Fibroblast of skin of scalp (primary cell): ENCODE measurements at places on chromosomes 4 and X.

DNA sequence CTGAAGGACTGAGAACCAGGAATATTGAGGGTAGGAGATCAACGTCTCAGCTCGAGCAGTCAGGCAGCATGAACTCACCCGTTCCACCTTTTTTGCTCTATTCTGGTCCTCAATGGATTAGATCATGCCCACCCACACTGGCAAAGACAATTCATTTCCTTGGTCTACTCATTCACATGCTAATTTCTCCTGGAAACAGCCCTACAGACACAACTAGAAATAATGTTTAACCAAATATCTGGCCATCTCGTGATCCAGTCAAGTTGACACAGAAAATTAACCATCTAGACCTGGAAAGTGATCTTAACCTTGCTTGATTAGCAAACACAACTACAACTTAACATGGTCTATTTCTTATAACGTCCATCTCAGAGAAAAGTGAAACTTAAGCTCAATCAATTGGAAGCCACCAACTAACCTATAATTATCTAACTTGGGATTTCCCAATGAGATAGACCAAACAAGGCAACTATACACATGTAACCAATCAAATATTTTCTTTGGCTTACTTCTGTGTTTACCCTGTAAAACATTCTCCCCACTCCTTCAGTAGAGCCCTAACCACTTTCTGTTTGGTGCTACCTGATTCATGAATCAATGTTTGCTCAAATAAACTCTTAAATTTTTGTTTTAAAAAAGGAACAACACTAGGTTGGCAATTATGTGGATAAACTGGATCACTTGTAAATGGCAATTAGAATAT lies 69.7 kb upstream of the MAMLD1 start:
- no peak for DNase-seq

- DNase-seq, result peak; percentile 78
These were observed 43.5 kb downstream of the CLOCK start for GRCh38 chr4:55503169-55503568.

DNA sequence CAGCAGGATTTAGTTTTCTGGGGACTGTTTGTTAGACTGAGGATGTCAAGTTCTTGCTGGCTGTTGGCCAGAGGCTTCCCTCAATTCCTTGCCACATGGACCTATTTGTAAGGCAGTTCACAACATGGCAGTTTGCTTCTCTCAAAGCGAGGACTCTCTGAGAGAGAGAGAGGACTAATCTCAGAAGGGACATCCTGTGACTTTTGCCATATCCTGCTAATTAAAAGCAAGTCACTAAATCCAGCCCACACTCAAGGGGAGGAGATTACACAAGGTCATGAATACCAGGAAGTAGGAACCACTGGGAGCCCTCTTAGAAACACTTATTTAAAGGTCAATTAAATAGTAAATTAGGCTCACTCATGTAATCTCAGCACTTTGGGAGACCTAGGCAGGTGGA lies 38.2 kb downstream of the PPP1R2C start:
- DNase-seq, result no peak

GRCh38 chr4:138796761-138797160 lies 218.8 kb upstream of the NOCT start:
- no peak for DNase-seq

DNA sequence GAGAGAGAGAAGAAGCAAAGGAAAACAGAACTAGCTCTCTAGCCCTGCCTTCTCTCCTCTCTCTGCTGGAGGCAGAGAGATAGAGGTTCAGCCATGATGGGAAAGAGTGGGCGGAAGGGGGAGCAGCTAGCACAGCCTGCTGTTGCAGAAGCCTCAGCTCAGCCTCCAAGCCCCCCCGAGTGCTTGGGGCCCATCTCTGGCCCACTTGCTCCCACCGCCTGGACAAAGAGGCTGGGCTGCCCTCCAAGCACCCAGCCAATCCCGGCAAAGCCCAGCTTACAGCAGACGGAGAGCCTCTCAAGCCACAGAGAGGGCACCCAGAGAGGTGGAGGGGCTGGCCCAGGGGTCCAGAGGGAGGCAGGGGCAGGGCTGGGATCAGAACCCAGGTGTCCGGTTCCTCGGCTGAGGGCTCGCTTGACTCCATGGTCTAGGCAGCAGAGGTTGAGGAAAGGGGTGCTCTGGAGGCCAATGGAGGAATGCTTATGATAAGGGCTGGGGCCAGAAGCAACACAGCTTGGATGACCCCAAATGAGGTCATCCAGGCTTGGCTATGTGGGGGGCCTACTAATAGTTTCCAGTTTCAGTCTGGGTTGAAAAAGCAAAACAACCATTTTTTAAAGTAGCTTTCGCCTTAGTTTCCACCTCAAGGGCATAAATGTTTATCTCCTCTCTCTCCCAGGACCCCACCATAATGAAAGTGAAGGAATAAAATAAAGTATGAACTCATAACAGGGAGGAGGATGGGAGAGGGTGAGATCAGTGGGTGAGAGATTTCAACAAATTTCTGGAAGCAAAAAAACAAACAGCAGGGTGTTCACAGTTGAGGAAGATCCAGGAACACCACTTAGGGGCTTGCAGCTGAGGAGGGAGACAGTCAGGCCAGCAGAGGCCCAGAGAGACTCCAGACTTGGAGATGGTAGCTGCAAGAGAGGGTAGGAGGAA lies 24.9 kb upstream of the IQSEC2 start:
- DNase-seq, result no peak

DNA sequence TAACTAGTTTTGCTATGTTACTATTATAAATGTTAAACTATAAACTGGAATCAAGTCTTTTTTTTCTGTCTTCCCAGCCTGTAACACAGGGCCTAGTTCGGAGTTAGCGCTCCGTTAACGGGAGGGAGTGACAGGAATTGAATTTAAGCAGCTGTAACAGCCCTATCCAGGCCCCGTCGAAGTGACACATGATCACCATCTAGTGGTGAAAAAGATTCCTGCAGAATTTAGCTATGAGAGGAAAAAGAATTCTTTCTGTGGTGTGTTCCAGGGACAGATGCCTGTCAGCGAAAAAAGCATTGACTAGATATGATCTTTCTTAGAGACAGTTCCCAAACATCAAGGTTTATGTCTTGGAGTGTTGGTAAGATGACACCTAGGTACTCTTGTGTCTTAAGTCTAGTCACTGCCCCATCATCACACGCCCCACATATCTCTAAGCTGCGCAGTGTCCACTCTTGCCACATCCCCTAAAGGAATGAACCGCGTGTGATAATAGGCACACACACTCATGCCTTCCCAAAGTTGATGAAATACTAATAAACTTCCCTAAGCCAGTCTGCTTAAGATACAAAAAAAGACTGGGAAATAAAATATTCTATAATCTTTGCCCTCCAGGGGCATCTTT lies 2.1 kb downstream of the GAB3 start:
- peak; percentile 56 for DNase-seq

GRCh38 chrX:105463473-105463872 lies 243.0 kb upstream of the TEX13A start:
- DNase-seq, result peak; percentile 34

GRCh38 chrX:2628751-2629315 lies 62.3 kb upstream of the CD99 start:
- DNase-seq, result no peak

- peak; percentile 85 for DNase-seq
These were observed 56.1 kb downstream of the PLS3 start for GRCh38 chrX:115616943-115617563.

- DNase-seq, result no peak
These were observed 3.5 kb downstream of the MXD4 start for GRCh38 chr4:2258091-2259035.

DNA sequence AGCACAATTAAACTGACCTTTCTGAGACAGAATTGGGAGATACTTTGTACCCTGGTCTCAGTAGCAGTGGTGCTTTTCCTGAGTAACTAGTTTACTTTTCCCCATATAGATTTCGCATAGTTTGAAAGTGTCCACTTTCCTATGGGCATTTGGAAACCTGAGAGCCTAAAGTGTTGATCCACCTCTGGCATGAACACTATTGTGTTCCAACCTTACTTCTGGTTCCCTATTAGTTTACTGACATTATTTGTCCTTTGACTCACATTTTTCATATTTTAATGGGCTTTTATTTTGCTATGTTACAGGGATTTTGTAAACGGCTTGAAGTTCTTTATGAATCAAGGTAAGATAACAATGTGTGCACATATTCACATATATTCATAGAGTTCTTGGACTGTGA lies 103.7 kb downstream of the CBLL2 start:
- DNase-seq, result no peak

- no peak for DNase-seq
These were observed 97.5 kb downstream of the QRFPR start for GRCh38 chr4:121283319-121283718.

DNA sequence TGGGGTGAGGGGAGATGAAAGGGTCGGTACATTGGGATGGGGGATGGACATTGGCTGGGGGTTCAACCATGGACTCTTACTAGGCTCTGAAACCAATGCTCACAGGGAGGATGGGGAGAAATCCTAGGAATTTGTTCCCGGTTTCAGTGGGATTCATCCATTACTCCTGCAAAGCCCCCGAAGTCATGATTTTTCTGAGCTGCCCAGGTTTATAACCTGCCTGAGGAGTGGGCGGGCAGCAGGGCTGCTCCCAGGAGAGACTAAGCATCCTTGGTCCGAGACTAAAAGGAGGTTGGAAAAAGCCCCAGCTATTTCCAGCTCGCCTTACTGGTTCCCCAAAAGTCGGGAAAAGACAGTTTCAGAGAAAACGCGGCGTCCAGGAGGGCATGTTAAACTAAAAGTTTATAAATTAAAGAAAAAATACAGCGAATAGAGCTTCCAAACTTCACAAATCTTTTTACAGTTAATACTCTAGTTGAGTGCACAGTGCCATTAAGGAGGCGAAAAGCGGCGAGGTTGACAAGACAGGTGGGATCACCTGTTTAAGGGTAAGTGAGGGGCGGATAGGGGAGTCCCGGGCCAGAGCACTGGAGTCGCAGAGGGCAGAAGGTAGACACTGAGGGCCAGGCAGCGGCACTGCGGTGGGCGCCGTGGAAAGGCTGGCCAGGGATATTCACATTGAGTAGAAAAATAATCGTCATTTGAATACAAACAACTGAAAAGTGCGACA lies 3.7 kb downstream of the NKX3-2 start:
- no peak for DNase-seq

- DNase-seq, result no peak
These were observed 44.0 kb upstream of the PPP1R2C start for GRCh38 chrX:42821803-42822443.

DNA sequence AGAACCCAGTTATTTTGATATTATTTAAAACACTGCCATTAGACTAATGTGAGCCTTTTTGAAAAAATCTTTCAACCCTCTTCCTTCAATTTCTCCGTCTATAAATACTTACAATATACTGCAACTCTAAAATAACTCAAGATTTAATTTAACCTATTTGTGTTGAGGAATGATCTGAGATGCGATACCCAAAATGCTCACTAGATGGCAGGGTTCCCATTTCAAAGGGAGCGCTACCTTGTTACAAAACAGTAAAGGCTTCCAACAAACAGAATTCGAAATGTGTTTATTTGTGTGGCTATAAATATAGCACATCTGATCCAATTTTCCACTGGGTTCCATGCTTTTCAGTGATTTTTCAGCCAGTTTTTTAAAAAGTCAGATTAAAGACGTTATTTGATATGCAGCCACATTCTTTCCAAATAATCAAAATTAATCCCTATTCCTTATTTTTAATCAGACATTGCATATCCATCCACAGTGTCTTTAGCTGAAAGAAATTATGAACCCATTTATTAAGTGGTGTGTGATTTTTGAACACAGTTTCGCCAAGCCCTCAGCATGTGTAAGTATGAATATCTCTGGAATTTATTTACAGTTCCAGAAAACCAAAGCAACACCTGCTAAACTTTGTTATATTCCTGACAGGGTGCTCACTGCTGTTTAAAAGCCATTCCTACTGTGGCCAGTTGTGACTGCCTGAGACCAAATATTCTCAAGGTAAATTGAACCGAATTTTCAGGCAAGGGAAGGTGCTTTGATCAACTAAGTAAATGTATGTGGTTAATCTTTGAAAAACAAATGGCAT lies 668.0 kb upstream of the LCORL start:
- DNase-seq, result peak; percentile 55

DNA sequence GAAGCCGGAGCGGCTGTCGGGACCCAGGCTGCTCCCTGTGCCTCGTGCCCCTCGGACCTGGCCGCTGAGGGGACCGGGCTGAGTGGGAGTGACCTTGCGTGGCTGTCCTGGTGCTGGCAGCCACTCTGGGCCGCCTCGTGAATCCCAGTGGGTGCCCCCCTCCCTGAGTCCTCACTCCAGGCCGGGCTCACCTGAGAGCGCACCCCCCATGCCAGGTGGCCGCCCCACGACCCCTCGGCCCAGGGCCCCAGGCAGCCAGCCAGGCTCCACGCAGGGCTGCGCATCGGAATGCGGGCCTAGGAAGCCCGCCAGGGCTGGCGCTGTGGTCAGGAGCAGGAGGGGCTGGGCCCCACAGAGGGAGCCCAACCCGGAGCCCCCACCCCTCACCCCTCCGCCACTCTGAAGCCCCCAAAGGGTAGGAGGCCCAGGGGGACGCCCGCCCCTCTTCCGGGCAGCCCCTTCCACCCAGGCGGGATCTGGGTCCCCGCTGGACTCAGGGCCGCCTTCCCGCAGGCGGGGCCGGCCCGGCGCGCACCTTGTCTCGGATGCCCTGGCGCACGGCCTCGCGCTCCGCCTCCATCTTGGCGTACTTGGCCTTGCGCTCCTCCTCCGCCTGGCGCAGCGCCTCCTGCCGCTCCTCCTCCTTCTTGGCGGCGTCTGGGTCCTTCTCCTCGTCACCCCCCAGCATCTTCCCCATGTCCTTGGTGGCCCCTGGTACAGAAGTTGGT lies 33.9 kb downstream of the CPLX1 start:
- DNase-seq, result no peak

- no peak for DNase-seq
These were observed 187.1 kb upstream of the BCOR start for GRCh38 chrX:40284852-40285251.

- peak; percentile 82 for DNase-seq
These were observed 129.7 kb upstream of the SLC4A4 start for GRCh38 chr4:71209161-71209560.

- no peak for DNase-seq
These were observed 43.5 kb downstream of the EVC start for GRCh38 chr4:5754529-5754881.

GRCh38 chrX:66163849-66164411 lies at the start of gene HEPH:
Gene HEPH (plus strand): TSS chrX:66164247. CDS start chrX:66170571, 6,324 bp downstream.
- DNase-seq, result peak; percentile 76

DNA sequence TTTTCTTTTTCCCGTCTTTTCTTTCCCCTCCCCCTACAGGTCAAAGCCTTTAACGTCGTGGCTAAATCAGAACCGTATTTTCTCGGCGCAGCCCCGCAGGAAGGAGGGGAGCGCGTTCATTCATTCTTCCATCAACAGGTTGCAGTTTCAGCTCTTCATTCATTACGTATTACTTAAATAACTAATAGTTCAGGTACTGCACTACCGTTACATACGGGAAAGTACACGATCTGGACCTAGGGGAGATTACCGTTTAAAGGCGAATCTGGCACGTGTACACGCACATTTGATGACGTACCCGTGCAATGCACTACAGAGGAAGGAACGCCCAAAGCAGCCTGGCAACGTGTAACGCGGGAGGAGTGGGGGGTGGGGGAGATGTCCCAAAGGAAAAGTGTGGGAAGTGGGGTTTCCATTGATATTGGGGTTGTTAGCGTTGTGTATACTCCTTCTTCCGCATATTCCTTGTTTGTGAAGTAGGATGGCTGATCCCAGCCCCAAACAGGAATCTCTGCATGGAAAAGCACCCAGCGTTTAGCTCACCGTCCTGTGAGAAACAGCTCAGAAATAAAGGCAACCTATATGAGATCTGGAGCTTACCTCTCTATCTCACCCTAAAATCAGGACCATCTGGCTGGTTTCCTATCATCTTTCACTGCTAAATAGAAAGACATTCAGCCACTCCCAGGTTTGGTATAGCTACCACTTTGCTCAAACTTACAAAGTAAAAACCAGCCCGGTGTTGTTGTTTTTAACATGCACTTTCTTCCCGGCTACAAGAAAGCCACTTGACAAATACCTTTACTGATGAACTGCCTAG lies 585 bp upstream of the SEC24D start:
- DNase-seq, result peak; percentile 73
